ENCODE measurements at places on chromosomes 6 and 20.

DNA sequence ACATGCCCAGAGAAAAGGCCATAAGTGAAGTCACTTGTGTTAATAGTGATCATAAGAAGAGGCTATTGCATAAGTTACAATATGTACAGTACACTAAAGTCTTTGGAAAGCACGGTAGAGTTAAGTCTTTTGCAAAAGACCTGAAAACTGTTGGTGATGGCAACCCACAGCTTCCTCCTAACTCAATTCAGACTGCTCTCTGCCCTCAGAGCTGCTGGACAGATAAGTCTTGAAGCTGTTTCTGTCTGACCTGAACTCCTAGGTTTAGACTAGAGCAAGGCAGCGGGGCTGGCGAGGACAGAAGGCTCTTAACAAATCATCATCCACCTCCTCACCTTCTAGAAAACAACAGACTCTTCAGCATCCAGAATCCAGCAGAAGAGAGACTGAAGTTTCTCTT lies 125.4 kb downstream of the CD24 start:
- DNase-seq: no peak

DNA sequence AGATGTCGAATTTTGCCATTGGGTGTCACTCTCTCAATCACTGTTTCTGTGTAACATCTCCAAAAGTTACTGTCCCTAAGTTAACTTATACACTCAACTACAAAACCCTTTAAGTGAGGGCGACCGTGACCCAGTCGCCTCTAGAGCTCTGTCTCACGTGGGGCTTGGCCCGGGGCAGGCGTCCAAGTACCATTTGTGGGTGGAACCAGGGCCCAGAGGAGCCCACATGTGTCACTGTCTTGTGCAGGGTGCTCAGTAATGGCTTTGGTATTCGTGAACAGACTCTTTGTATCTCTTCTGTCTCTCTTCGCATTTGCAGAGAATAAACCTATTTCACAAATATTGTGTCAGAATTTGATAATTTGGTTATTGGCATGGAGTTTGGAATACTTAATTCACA lies 109.9 kb upstream of the THBS2 start:
- no peak for DNase-seq

DNA sequence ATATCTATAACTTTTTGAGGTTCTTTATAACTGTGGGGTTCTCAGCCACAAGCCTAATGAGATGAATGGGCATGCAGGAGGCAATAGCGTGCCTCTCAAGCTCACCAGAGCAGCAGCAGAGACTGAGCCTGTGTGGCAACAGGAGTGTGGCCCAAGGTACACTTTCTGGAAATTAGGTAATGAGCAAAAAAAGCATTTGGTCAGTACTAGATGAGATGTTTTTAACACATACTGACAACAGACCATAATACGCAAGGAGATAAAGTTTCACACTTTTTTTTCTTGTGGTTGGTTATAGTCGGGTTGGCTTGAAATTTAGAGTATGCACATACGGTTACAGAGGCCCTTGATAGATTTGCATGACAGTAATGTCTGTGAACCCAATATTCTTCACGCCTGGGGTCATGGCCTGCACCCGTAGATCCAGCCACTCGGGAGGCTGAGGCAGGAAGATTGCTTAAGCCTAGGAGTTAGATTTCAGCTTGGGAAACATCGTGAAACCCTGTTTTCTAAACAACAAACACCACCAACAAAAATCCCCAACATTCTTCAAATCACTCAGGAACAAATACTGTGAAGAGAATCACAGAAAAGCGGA lies 300.1 kb downstream of the GMDS start:
- DNase-seq: no peak

GRCh38 chr6:156256161-156256560 lies 521.0 kb upstream of the ARID1B start:
- no peak for DNase-seq

DNA sequence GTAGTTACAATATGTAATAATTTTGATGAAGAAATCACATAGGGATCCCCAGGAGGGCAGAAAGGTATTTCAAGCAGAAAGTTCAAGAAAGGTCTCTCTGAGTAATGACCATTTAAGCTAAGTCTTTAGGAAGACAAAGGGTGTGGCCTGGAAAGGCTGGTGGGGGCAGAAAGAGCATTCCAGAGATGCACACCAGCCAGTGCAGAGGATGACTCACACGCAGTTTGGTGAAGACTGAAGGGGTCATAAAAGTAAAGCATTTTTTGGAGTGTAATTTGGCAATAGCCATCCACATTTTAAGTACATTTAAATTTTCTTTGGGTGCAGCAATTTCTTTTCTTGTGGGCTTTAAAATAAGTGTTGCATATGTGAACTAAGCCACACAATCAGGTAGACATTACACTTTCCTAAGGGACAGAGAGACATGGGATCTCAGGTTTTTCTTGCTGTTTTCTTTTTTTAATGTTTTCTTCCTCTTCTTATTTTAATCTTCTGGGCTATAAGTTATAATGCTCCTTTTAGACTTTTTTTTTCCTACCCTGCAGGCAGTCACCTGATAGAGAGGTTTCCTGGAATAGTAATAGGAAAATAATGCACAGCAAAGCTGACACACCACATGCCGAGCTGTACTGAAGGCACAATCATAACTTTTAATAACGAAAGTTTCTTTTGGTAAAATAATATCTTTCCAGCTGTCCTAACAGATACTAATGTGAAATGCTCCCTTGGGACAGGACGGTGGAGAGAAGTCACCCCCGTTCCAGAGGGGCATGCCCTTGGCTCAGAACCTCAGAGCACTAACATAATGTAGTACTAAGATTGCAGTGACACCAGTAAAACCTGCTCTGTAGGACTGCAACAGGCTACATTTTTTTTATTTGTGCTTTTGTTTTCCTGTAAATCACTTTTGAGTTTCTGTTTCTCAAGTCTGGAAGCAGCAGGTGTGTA lies 49.6 kb upstream of the PTPRK start:
- no peak for DNase-seq

GRCh38 chr6:158008864-158009113 lies 27.1 kb downstream of the SYNJ2 start:
- no peak for DNase-seq

DNA sequence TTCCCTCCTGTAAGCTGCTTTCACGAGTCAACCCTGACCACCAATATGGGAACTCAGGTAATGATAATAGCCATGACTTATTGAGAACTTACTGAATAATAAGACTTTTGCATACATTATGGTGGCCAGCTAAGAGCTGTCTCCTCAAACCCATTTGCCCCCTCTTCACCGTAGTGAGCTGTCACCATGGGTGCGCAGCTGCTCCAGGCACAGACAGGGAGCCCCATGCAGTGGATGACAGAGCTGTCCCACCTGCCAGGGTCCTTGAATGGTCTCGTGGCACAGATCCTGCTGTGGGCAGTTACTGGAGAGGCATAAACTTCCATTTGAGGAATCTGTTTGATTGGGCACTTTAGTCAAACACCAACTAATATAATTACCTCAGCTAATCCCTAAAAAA lies 1.9 kb downstream of the SLC22A16 start:
- DNase-seq: no peak

DNA sequence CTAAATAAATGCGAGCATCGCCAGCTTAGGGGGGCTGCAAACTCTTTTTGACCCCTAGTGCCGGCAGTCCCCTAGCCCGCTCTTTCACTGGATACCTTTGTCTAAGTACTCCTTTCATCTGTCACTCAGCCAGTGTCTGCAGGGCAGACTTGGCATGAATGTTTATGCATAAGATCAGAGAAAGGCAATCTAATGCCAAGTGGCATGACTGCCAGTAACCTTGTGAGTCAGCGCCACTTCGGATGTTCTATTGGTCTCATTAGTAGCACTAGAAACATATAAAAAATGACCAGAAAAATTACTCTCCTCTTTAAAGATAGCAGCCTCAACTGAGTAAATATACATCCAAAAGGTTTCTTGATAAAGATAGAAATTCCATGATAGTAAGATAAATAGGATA lies 192.2 kb downstream of the TBC1D32 start:
- no peak for DNase-seq

DNA sequence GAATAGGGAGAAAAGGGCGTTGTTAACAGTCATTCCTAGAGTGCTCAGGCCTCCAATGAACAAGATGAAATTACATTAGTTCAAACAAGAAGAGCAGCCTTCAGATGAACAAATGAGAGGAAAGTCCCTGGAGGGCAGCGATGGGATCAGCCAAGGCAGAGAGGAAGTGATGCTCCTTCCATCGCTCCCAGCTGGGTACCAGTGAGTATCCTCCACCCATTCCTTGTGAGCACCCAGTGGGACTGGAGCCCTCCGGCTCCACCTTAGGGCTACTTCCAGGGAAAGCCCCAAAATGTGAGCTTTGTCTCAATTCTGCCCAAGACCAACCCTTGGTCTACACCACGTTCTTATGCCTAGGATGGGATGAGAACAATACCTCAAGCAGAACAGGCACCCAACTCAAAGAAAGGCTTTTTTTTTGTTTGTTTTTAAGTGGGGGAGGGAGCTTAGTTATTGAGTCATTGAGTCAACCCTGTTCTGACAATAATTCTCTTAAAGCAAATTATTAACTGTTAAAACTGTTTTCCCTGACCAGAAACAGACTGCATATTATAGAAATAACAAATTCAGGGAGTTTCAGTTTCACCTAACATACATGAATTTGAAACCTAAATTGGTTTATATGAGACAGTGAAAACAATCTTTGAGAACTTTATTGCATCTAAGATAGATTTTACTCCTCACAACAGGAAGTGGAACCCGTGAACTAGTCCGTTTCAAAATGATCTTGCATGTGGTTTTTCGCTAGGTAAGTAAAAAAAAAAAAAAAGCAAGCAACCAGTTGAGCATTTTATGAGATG lies 106.9 kb downstream of the IPCEF1 start:
- no peak for DNase-seq

- DNase-seq: no peak
These were observed 9.0 kb downstream of the ADISSP start for GRCh38 chr20:3758566-3758965.

GRCh38 chr20:51337126-51337805 lies 205.3 kb downstream of the NFATC2 start:
- DNase-seq: no peak

GRCh38 chr6:5328800-5329199 lies 67.5 kb downstream of the FARS2 start:
- DNase-seq: no peak

GRCh38 chr6:137912813-137913212 lies 45.8 kb downstream of the TNFAIP3 start:
- no peak for DNase-seq

GRCh38 chr6:33895296-33895695 lies 91.5 kb upstream of the MLN start:
- DNase-seq: no peak

GRCh38 chr6:159959976-159960384 lies 8.9 kb upstream of the IGF2R start:
- DNase-seq: no peak

GRCh38 chr6:47403056-47403455 lies 74.5 kb upstream of the CD2AP start:
- DNase-seq: no peak

- no peak for DNase-seq
These were observed 222.8 kb upstream of the PLN start for GRCh38 chr6:118325220-118325860.

- DNase-seq: no peak
These were observed 18.1 kb upstream of the GATA5 start for GRCh38 chr20:62493886-62494285.

DNA sequence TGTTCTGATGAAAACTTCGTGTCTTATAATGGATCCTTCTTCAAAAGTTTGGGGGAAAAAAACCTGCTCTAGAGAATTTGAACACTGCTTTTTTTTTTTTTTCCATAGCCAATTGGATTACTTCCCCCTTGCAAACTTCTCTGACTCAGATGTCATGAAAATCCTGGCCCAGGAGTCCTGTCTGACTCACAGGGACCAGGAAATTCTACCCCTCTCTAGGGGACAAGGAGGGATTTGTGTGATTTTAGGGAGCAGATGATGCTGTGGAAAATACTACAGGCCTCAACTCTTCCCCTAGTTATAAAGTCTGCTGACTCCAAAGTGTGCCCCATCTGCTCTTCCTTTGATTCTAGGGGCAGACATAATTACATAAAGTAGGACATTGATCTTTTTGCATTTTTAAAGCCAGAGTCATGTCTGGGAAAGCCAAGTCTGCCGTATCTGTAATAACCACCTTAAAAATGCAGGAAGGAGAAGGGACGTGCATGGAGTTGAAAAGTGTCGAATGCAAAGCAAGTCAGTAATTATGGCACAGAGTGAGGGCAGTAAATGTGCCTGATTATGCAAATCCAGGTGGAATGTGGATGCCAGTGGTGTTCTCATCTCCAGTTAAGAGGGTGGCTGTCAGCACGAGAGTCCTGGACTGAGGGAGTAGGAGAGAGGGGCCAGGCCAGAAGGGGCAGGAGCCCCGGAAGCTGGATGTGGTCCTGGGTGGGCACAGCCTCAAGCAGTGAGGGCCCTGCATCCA lies 144.3 kb upstream of the SULF2 start:
- DNase-seq: no peak

GRCh38 chr6:113648698-113649097 lies 208.4 kb upstream of the MARCKS start:
- DNase-seq: no peak

GRCh38 chr6:17212546-17213371 lies 68.4 kb upstream of the RBM24 start:
- DNase-seq: no peak

- DNase-seq: no peak
These were observed 319.7 kb upstream of the MAN1A1 start for GRCh38 chr6:119669221-119669620.

GRCh38 chr6:44116641-44117382 lies 10.4 kb downstream of the MRPL14 start:
- no peak for DNase-seq

DNA sequence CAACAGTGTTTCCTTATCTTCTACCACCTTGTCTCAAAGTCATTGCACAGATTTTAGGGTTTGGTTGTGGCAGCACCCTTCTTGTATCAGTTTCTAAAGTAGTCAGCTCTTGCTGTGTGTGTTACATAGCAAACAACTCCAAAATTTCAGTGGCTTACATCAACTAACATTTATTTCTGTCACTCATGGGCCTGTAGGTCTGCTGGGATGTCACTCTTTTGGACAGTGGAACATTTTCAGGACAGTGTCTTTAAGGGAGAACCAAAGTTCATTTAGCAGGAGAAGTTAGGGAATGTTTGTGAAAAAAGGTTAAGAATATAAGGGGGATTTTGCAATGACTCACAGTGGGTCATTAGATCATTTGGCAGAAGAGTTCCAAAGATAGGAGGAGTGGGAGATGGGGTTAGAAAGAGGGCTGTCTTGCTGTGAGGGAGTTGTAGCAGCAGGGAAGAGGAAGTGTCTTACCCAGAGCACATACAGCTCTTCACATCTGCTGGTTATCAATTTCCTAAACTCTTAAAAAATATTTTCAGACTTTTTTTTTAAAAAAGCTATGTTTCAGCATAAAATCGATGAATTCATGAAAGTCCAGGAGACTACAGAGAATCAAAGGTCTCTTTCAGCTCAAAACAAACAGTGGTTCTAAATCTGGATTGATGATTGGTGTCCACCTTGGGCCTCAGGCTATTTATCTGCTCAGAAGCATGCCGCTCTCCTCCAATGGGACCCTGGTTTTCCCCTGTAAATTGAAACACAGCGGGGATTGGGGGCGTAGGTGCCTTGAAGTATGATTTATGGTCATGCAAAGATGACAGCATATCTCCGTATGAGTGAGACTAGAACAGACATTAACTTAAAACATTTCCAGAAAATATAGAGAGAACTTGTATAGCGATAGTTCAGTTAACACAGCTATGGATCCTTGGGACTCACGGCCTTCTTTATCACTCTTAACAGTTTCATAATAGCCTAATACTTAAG lies 117.3 kb downstream of the B3GAT2 start:
- no peak for DNase-seq

- DNase-seq: no peak
These were observed at the start of gene CCR6 for GRCh38 chr6:167122827-167123657. CCR6 (plus strand) TSS chr6:167123096; CDS start chr6:167136135, 13,039 bp downstream.

Data from activated CD8-positive, alpha-beta memory T cell treated with anti-CD3 and anti-CD28 coated beads for 1 hour (primary cell).